ENCODE measurements at places on chromosomes 5 and 9. TPM values are rescaled to one million over a fixed set of nuclear protein-coding genes. Genes with fewer than 3 reads are reported as not detected.

DNA sequence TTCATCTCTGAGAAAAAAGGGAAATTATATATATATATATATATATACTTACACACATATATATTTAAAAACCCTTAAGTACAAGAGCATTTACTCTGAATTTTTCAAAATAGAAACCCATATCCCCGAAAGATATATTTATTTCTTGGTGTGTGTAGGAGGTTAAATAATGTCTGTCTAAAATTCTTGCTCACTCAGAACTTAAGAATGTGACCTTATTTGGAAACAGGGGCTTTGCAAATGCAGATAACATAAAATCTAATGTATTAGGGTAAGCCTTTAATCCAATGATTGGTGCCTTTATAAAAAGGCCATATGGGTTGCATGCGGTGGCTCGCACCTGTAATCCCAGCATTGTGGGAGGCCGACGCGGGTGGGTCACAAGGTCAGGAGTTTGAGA is 517.3 kb upstream of the TLE4 start:
- H3K27ac ChIP-seq = no peak overlapping the region
- H3K27me3 ChIP-seq = no peaks in the 10 kb centered on the region
- DNase-seq = no peak

DNA sequence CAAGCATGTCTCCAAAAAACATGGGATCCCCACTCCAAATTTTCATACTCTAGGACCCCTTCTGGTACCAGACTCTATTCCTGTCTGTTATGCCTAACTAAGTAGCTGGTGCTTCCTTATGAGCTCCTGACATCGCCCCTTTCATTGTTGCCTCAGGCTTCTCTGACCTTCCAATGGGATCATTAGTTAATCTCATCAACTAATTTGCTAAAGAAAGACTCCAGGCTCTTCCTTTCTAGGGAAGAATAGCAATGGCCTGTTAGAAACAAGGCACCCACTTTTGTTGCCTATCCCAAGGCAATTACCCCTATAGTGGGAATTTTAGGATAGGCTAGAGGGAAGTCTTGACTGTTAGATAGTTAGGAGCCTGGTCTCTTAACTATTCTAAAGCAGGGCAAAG is 369.5 kb downstream of the MLLT3 start:
- no peak overlapping the region for H3K4me3 ChIP-seq
- no peaks in the 10 kb centered on the region for H3K27me3 ChIP-seq
- no peak overlapping the region for H3K27ac ChIP-seq
- no peak for DNase-seq

DNA sequence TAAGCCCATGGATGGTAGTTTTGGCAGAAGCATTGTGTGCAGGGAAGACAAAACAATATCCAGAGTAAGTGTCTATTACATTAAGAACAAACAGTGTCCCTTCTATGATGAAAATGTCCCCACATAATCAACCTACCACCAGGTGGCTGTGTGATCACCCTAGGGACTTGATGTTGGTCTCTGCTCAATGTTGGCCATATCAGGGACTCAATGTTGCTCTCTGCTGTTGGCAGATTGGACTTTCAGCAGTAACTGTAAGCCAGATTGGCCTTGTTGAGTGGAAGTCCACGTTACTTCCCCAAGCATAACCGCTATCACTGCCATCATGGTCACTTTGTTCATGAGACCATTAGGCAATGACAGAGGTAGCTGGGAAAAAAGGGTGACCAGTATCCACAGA is 52.8 kb upstream of the PRSS3 start:
- H3K27ac ChIP-seq = no peak overlapping the region
- H3K27me3 ChIP-seq = no peaks in the 10 kb centered on the region
- no peak overlapping the region for H3K4me3 ChIP-seq
- no peaks in the 10 kb centered on the region for H3K4me1 ChIP-seq

DNA sequence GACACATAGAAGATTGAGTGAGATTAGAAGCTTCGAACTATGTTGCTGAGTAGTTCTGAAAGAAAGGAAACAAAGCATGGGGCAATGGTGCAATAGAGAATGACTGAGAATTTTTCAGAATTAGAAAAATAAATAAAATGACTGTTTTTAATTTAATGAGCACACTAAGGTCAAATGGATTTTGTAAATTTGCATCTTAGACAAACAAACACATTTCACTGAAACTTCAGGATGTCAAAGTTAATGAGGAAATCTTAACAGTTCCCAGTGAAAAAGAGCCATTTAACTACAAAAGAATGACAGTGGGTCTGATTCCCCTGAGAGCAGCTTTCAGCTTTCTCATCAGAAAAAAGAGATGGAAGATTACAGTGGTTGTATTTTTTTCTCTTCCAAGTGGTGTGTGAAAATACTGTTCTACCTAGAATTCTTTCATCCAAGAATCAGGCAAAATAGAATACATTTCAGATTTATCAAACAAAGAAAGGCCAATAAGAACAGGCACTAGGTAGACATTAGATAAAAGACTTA is 591.9 kb downstream of the SEMA5A start:
- no peaks in the 10 kb centered on the region for H3K4me1 ChIP-seq
- H3K27ac ChIP-seq = no peak overlapping the region
- no peaks in the 10 kb centered on the region for H3K36me3 ChIP-seq
- H3K27me3 ChIP-seq = no peaks in the 10 kb centered on the region

GRCh38 chr9:115520646-115521045 is 402.7 kb upstream of the TNC start:
- no peaks in the 10 kb centered on the region for H3K36me3 ChIP-seq
- no peak overlapping the region for H3K27ac ChIP-seq
- no peaks in the 10 kb centered on the region for H3K27me3 ChIP-seq
- H3K4me3 ChIP-seq = no peak overlapping the region
- no peaks in the 10 kb centered on the region for H3K4me1 ChIP-seq

- H3K27ac ChIP-seq = peak overlapping the region; percentile 48
- no peak for DNase-seq
- H3K36me3 ChIP-seq = no peaks in the 10 kb centered on the region
- no peaks in the 10 kb centered on the region for H3K27me3 ChIP-seq
- H3K4me1 ChIP-seq = no peaks in the 10 kb centered on the region
Measured at GRCh38 chr9:131656356-131657036, 83.4 kb downstream of the RAPGEF1 start.

GRCh38 chr9:135077497-135078200 is 9.8 kb upstream of the OLFM1 start:
- H3K27me3 ChIP-seq = peaks cover 16% of the 10 kb centered on the region
- DNase-seq = peak; percentile 49
- no peaks in the 10 kb centered on the region for H3K36me3 ChIP-seq
- H3K4me1 ChIP-seq = no peaks in the 10 kb centered on the region
- H3K27ac ChIP-seq = no peak overlapping the region

DNA sequence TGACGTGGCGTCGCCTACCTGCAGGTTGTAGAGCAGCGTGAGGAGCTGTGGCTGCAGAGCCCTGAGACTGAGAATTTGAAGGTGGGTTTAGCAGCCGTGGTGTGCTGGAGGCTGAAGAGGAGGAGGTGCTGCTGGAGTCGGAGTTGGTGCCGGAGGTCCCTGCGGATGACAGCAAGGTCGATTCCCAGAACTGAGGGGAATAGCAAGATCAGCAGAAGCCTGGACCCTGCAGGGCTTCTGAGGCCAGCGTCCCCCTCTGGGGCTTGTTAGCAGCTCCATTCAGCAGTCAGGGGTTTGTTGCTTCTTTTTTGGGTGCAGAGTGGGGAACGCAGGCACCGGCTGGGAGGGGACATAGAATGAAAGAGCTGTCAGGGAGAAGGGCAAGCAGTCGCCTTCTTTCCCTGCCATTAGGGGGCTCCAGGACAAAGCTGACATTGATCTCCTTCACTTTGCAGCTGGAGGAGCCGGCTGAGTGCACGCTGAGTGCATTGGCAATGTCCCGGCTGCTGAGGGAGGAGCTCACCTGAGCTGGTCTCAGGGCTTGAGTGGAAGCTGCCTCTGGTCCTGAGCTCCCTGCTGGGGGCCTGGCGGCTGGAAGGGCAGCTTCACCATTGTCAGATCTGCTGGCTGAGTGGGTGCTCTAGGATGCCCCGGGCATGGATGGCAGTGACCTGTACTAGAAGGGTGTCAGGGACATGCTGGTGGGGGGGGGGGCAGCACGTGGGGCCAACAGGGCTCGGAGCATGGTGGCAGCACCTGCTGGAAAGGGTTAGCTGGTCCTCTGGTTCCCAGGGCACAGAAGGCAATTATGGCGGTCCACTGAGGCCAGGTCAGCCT is 20.8 kb downstream of the OBP2B start:
- no peak overlapping the region for H3K4me3 ChIP-seq
- no peaks in the 10 kb centered on the region for H3K27me3 ChIP-seq
- H3K36me3 ChIP-seq = no peaks in the 10 kb centered on the region
- H3K4me1 ChIP-seq = no peaks in the 10 kb centered on the region
- H3K27ac ChIP-seq = no peak overlapping the region
- no peak for DNase-seq

DNA sequence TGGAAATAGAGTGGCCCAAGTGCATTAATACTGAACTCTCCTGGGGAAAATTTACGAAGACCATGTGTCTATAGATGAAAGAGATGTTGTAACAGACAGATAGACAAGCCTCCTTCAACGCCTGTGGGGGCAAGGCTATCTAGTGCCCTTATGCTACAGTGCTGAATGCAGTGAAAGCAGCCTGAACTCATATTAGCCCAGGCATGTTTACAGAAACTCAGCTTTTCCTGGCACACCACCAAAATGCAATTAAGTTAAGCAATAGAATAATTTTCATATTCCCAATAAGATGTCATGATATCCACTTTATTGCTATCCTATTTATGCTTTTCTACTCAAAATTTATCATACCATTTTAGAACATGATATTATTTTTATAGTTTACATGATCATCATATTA is 277.0 kb downstream of the DIRAS2 start:
- no peaks in the 10 kb centered on the region for H3K36me3 ChIP-seq
- H3K4me3 ChIP-seq = no peak overlapping the region
- H3K27ac ChIP-seq = no peak overlapping the region
- DNase-seq = no peak
- H3K4me1 ChIP-seq = no peaks in the 10 kb centered on the region
- no peaks in the 10 kb centered on the region for H3K27me3 ChIP-seq

The CLIC3 gene
- 3.5 TPM for total RNA-seq

The GADD45G gene
- total RNA-seq = 13.0 TPM

The AP3S1 gene
- total RNA-seq = 89.9 TPM

Data from breast epithelium (tissue), 4 donors.